ENCODE measurements at places on chromosomes 5 and 9.

DNA sequence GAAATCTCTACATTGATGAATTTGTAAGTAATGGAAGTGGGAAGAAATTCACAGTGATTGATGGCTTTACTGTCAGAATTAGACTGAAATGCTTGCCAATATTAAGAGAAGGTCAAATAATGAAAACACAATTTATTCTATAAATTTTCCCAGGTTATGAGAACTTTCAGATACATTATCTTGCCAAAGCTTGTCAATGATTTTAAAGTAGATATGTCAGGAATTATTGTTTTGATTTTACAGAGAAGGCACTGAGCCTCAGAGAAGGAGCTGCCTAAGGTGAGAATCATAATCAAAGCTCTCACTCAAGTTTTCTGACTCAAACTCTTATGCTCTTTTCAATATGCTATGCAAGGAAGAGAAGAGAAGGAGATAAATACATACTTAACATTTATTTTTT, 564.0 kb upstream of the RGMB start:
- no peak for DNase-seq

GRCh38 chr5:158389786-158390185, 530.8 kb upstream of the CLINT1 start:
- DNase-seq, result no peak

GRCh38 chr5:97124335-97124734, 18.1 kb downstream of the LIX1 start:
- DNase-seq, result no peak

DNA sequence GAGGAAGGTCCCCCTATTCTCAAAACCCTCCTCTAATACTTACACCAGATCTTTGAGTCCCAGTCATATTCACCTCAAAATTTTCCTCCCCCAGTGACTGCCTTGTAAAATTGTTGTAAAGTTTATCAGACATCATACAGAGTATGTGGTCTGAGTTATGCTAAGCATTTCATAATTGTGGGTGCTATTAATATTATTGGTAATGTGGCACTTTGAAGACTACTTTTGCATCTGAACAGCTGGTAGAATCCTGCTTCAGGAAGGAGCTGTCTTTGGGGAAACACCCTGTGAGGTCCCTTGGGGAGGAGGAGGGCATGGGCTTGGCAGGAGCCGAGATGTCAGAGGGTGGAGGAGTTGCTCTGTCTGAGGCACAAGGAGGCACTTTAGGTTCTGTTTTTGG, 164.9 kb upstream of the ZNF618 start:
- DNase-seq, result no peak

GRCh38 chr9:125272697-125273096, 11.1 kb downstream of the GAPVD1 start:
- DNase-seq, result no peak

DNA sequence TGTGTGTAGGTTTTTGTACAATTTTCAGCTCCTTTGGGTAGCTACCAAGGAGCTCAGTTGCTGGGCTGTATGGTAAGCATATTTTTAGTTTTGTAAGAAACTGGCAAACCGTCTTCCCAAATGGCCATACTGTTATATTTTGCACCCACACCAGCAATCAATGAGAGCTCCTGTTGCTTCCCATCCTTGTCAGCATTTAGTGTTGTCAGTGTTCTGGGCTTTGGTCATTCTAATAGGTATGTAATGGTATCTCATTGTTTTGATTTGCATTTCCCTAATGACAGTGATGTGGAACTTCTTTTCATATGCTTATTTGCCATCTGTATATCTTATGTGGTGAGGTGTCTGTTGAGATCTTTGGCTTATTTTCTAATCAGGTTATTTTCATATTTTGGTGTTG, 320.1 kb downstream of the MLLT3 start:
- no peak for DNase-seq

- DNase-seq, result no peak
Observed at GRCh38 chr9:92718086-92719001, 46.3 kb downstream of the BICD2 start.

DNA sequence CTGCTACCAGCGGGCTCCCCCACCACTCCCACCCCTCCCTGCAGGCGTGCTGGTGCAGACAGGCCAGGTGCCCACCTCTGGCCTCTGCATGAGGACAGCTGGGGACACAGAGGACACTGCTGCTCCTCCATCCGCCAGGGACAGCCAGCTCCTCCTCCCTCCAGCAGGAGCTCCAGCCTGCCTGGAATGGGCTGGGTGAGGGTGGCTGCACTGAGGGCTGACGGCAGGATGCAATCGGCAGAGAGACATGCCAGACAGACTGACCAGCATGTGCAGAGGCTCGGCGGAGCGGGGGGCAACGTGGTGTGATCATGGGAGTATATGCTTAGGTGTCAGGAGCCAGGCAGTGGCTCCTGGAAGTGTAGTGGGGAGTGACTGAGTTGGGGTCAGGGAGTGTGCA, 68.4 kb downstream of the RASGEF1C start:
- no peak for DNase-seq

GRCh38 chr9:133590231-133590855, 18.8 kb downstream of the FAM163B start:
- no peak for DNase-seq

GRCh38 chr5:78547731-78548615, 100.6 kb downstream of the LHFPL2 start:
- no peak for DNase-seq

DNA sequence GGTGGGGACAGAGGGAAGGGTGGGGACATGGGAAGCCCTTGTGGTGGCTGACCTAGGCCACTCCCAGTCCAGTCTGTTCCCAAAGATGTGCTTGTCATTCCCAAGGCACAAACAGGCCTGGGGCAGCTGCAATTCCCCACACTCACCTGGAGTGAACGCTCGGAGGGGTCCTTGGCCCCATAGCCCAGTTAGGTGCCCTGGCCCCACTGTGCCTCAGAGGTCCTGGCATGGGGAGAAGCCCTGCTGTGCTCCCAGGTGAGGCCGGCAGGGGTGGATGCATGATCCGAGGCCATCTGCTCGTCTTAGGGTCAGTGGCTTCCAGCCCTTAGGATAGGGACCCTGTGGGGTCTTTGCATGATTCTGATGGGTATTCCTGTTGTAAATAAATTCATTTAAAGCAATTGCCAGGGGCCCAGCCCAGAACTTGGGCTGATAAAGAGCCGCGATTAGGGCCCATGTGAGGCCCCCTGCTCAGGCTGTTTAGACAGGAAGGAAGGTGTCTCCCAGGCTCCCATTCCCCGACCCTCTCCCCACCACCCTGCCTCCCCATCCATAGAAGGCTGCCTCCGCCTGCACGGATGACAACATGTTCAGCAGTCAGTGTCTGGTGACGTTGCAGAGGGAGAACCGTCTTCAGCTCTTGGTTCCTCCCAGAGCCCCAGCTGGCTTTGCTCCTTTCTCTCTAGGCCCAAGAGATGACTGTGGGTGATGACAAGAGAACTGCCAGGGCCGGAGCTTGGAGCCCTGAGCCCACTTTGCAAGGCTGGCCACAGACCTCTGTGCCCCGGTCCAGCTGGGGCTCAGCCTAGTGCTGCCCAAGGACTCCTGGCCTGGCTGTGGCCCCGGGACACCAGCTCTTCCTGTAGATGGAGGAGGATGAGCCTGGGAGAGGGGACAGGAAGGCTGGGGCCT, 28.4 kb upstream of the IRX4 start:
- DNase-seq, result no peak

Measured in neural progenitor cell (in vitro differentiated cells).